ENCODE measurements at places on chromosomes 3 and 15.

GRCh38 chr3:126108676-126109050, 24.7 kb upstream of the SLC41A3 start:
- no peak for DNase-seq

GRCh38 chr3:20160230-20160629, 25.8 kb downstream of the SGO1 start:
- DNase-seq = no peak

GRCh38 chr3:178584722-178585380, 48.6 kb downstream of the KCNMB2 start:
- no peak for DNase-seq

GRCh38 chr15:88177451-88177850, 79.1 kb downstream of the NTRK3 start:
- no peak for DNase-seq

DNA sequence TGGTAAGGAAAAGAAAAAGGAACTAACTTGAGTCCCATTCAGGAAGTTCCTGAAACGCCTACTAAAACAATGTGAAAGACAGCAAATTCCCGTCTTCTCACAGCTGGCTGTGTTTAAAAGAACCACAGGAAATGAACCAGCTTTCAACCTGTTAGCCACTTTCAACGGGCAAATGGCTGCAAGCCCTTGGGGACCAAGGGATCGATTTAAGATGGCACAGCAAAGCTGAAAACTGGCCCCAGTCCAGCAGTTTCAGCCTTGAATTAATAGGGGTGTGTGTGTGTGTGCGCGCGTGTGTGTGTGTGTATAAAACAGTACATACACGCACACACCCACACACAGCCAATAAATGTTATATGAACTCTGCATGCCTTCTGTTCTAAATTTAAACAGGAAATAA, 168.7 kb upstream of the TMCO5A start:
- no peak for DNase-seq

- DNase-seq = no peak
Measured at GRCh38 chr3:11982341-11982941, 21.7 kb upstream of the SYN2 start.

DNA sequence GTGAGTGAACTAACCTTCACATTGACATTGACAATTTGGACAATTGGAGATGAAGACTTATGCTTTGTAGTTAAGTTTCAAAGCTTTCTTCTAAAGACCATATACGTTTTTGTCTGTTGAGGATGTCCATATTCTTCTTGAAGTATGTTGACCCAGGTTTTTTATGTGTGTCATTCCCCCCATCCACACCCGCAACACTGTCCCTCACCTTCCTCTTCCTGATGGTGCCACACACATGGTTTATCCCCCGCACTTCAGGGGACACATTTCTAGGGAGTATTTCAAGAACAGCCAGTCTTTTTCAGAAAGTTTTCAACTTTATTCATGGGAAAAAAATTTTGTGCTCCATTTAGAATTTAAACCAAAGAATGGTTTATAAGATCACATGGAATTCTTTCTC, 105.1 kb downstream of the GHSR start:
- no peak for DNase-seq

- DNase-seq = no peak
Measured at GRCh38 chr15:85404918-85405866, 24.8 kb downstream of the AKAP13 start.

- DNase-seq = no peak
Measured at GRCh38 chr3:122123850-122124249, 59.6 kb upstream of the CASR start.

DNA sequence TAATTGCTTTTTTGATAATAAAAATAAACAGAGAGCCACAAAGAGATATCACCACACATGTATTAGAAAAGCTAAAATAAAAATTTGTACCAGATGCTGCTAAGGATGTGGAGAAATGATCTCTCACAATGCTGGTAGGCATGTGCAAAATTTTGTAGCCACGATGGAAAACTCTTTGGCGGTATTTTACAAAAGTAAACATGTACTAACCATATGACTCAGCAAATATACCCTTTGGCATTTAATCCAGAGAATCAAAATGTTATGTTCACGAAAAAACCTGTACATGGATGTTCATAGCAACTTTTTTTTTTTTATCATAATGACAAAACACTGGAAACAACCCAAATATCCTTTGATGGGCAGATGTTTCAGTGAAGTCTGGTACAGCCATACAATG, 261.2 kb downstream of the LPP start:
- no peak for DNase-seq

Measured in H54 (cell line).